HuH-7.5 (cell line): ENCODE measurements at places on chromosomes 7 and 10.

DNA sequence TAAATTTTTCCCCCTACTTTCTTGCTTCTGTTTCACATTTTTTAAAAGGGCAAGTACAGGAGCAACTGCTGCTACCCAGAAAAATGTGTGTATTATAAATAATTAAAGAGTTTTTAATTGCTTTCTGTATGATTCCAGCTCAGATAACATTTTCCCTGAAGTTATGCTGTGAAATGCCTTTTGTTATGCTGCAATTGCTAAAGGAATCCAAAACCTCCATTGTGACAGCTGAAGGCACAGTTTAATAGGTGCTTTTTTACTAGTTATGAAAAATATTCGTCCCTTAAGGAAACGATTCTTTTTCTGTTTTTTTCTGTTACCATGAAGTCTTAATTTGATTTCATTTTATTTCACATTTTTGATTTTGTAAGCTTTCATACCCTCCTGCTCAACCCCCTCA is 83.2 kb downstream of the ZNRF2 start:
- DNase-seq: no peak

GRCh38 chr7:91307467-91307866 is 43.2 kb downstream of the FZD1 start:
- no peak for DNase-seq

DNA sequence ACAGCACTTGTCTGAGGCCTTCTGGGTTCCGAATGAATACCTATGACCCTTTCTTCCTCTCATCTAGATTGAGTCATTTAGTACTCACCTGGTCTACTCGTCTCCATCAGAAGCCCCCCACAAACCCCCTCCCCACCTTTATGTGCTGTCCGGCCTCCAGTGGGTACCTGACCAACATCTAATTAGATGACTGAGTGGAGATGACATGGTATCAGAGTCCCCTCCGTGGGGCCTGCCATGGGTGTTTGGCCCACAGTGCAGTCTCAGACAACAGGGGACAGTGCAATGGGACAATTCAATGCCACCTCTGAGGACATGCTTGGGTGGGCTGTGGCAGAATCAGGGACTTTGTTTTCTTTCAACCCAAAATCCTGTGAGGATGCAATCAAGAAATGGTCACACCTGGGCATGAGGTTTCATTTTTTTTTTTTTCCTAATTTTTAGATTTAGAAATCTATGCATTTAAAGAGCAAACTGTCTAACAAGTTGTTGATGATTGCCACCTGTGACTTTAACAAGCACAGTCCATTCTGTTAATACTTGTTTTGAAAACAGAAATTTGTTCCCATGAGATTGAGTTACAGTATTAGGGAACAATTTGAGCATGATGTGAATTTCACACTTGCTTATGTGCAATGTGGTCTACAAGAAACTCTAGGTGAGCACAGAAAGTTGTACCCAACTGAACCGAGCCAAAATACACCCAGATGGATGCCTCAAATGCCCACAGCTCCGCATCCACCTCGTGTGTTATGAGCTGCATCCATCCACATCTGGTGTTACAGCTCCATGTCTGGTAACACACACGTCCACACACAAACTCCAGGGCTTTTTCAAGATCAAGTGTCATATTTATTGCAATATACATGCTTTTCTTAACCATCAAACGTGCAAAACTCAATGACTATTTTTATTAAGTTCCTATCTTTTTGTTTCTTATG is 27.5 kb downstream of the GPRIN2 start:
- DNase-seq: no peak

DNA sequence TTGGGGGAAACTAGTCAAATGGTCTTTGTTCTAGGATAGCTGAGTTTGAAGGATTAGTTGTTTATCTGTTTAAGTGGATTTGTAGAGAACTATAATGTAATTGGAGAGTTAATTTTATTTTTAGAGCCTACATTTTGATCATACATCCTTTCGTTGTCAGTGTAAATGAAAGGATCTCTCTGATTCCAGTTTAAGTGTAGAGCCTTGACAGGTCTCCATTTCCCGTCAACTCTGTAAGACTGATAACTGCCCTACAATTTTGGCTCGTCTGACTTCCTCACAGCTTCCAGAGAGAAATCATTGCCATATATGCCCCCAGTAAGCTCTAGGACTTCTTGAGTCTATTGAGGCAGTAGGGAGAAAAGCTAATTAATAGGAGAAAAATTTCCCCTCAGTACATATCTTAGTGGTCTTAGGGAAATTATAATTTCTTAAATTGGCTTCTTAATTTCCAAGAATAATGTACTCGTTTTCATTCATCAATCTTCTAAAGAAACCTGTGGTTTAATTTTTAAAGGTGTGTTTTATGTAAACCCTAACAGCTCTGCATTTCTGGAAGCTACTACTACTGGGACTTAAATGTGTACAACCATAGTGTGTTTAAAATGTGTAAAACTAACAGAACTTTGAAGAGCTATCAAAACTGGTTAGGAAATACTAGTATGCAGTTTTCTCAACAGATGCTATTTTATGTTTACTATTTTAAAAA is 3.8 kb downstream of the KMT2E start:
- no peak for DNase-seq

DNA sequence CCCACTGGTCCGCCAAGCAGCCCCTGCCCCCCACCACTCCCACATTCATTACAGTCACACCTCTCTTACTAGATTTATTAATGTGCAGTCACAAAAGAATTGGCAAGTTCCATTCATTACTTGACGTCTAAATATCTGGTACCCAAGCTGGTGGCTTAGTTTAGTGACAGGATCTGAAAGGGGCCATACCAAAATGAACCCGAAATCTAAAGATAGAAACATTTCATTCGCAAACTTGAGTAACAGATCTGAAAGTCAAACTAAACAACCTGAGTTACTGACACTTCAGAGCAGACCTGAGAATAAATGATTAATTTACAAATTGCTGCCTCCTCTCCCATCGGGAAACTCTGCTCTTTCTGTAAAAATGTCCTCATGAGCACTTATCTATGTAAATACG is 53.4 kb downstream of the TNS3 start:
- DNase-seq: no peak

DNA sequence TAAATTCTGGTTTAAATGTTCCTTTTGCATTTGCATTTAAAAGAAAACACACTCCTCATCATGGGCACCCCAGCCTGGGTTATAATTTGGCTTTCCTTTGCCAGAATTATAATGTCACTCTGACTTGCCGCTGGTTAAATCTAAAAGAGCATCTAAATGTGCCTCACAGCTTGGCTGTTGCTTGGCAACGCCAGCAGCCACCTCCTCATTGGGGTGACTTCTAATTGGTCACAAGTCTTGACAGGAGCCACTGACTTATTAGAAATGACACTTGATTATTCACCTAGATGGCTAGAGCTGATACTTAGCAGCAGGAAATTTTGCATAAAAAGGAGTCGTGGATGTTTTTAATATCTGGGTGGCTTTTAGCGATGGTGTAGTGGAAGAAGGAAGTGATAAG is 114.3 kb downstream of the TBXAS1 start:
- no peak for DNase-seq

- DNase-seq: no peak
These were observed 28.9 kb downstream of the CDK14 start for GRCh38 chr7:90625051-90625450.

DNA sequence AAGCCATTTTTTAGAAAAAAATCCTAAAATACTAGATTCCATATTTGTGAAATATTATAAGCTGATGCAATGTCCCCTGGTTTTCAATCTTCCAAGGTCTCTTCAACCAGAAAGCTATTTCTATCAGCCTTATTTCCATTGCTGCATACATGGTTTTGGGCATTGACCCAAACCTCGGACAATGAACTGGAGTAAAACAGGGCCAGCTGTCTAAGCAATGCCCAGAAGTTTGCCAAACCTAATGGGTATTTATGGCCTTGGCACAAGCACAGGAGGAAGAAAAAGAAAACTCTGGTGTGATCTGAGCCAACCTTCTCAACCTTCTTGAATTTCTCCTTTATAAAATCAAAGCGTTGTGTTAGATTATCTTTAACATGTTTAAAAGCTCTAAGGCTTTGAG is 402.3 kb downstream of the DNAJB9 start:
- no peak for DNase-seq

GRCh38 chr7:6637544-6638229 is 569 bp downstream of the ZNF316 start:
- DNase-seq: peak; percentile 95

- DNase-seq: no peak
These were observed 12.8 kb downstream of the CPA1 start for GRCh38 chr7:130393101-130393561.

DNA sequence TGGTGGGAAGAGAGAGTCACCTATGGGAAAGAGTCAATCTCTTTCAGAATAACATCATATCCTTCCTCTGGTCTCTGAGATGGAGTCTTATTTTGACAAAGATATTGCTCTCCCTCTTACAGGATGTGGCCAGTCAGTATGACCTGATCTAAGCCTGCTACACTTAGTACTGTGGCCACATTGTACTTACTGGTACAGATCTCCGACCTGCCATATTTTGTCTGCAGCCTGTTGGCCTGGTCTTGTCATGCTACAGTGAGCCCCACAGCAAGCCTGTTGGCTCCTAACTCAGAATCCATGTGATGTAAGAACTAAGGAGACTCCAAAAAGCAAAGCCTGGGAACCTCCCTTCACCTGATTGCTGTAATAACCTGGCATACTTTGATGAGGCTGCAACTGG is 377.8 kb downstream of the SFMBT2 start:
- DNase-seq: no peak

GRCh38 chr10:77197544-77197943 is 440.1 kb downstream of the KCNMA1 start:
- no peak for DNase-seq

- DNase-seq: no peak
These were observed 251.9 kb upstream of the PTER start for GRCh38 chr10:16184906-16185305.

DNA sequence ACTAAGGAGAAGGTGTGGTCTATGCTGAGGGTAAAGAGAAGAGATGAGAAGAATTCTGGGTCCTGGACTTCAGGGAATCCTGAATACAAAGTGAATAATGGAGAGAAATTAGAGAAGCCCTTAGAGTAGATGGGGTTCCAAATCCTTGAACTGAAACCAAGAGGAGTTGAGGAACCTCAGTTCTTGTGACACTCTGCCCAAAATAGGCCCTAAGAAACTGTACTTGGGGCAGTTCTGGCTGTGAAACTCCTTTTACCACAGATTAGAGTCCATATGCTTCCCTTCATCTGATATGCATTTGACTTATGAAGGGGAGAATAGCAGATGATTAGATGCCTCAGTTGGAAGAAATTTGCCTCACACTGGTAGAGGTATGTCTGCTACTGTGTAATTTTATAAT is 19.0 kb downstream of the TES start:
- DNase-seq: no peak

DNA sequence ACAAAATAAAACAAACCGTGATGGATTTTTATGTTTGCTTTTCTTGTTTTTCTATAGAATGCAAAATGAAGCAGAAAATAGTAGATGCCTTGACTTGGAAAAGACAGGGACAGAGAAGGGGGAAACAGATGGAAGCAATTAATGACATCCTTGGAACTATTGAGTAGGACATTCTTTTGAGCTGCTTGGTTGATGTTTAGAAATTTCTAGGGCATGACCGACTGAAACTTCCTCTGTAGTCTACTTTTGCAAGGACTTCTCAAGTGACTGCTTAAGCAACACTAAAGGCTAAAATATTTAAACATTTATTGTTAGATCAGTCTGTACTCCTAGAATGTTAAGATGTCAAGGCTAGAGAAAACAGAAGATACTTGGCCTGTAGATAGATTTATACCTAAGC is 49.4 kb downstream of the VCL start:
- DNase-seq: no peak

- no peak for DNase-seq
These were observed 23.0 kb downstream of the JCAD start for GRCh38 chr10:30036341-30036740.

GRCh38 chr7:32415519-32415918 is 74.7 kb downstream of the LSM5 start:
- DNase-seq: no peak

DNA sequence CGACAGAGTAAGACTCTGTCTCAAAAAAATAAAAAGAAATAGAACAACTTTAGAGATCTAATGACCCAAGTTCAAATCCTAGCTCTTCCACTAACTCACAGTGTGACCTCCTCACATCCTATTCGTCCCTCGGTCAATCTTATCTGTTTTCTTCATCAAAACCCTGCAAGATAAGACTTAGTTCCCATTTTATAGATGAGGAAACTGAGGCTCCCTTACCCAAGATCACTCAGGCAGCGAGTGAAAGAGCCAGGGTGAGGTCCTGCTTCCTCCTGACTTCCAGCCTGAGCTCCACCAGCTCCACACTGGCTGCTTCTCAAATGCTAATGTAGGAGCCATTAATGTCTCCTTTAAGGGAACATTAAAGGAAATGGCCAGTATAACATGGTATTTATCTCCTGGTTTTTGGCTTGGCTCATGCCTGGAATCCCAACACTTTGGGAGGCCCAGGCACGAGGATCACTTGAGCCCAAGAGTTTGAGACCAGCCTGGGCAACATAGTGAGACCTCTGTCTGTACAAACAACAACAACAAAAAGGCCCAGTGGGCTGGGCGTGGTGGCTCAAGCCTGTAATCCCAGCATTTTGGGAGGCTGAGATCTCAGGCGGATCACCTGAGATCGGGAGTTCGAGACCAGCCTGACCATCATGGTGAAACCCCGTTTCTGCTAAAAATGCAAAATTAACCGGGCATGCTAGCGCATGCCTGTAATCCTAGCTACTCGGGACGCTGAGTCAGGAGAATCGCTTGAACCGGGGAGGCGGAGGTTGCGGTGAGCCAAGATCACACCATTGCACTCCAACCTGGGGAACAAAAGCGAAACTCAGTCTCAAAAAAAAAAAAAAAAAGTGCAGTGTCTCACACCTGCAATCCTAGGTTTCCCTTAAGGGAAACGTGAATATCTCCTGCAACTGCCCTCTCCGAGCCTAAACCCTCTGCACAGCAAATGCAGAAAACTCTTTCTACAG is 3.4 kb upstream of the RHBDD2 start:
- no peak for DNase-seq

DNA sequence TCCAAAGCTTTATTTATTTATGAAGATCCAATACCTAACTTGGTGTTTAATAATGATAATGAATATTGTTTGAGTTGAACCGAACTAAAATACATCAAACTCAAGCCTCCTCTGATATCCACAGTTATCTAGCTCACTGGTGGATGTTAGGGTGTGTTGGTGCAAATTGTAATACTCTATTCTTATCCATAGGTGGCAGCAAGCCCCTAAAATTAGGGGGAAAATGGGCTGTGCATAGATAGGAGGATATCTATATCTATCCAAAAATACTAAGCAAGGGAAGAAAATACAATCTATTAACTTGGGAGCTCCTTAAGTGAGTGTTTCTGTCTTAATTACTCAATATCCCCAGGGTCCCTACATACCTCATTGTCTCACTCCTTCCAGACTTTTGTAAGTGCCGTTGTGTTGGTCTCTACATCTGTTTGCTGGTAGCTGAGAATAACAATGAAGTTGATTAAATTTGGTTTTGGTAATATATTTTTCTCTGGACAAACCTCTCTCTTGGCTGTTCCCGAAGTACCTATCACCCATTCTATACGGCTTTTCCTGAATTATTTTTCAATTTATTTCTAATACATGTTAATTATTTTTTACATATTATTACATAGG is 55.0 kb upstream of the VWDE start:
- DNase-seq: peak; percentile 23

GRCh38 chr10:132274986-132275385 is 32.8 kb downstream of the STK32C start:
- DNase-seq: no peak

GRCh38 chr10:58965855-58966254 is 210.6 kb upstream of the PHYHIPL start:
- no peak for DNase-seq

GRCh38 chr7:102284399-102284798 is 2.3 kb upstream of the SH2B2 start:
- no peak for DNase-seq

GRCh38 chr7:87038993-87039690 is 20.3 kb downstream of the ELAPOR2 start:
- no peak for DNase-seq
